Uterus (tissue), 4 donors: ENCODE measurements at places on chromosomes 16 and 17. TPM values are rescaled to one million over a fixed set of nuclear protein-coding genes. Genes with fewer than 3 reads are reported as not detected.

CLDN7 gene
- 0.85 TPM for total RNA-seq

SEZ6L2 gene
- 19.4 TPM for total RNA-seq

C17orf113 gene
- 2.1 TPM for total RNA-seq

NPIPA3 gene
- total RNA-seq = not detected

NLRC3 gene
- total RNA-seq = 1.5 TPM

CCT6B gene
- total RNA-seq = 0.77 TPM
